ENCODE measurements at places on chromosomes 16 and 17. TPM values are rescaled to one million over a fixed set of nuclear protein-coding genes. Genes with fewer than 3 reads are reported as not detected.

INPP5K gene
- 24.3 TPM for total RNA-seq

FADS6 gene
- total RNA-seq = not detected

GJD3 gene
- not detected for total RNA-seq

NFATC3 gene
- 12.4 TPM for total RNA-seq

TMEM235 gene
- total RNA-seq = not detected

Measured in smooth muscle cell of the umbilical artery (primary cell).